ENCODE measurements at places on chromosomes 6 and 20.

DNA sequence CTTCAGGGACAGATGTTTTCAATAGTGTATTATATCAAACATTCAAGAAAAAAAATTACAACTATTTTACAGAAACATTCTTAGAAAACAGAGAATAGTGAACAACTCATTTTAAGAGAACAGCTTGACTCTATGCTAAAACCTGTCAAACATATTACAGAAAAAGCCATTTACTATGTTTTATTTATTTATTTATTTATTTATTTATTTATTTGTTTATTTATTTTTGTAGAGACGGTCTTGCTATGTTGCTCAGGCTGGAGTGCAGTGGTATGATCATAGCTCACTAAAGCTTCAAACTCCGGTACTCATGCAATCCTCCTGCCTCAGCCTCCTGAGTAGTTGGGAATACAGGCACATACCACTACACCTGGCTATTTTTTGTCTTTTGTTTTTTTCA, 317.9 kb upstream of the HTR1E start:
- DNase-seq = no peak

- no peak for DNase-seq
Measured at GRCh38 chr6:137762168-137763090, 104.6 kb upstream of the TNFAIP3 start.

GRCh38 chr6:133630651-133631050, 258.3 kb upstream of the TCF21 start:
- no peak for DNase-seq

DNA sequence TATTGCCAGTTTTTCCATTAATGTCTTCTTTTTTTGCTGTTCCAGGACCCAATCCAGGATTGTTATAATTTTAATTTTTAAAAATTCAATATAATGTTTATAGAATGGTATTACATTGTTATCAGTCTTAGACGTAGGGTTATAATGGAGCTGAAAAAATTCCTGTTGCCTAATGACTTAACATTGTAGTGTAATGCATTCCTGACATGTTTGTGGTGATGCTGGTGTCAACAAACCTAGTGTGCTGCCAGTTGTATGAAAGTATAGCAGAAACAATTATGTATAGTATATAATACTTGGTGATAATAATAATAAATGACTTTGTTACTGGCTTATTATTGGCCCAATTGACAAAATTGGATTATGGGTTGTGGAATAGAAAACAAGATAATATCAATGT, 30.4 kb downstream of the KIZ start:
- no peak for DNase-seq

DNA sequence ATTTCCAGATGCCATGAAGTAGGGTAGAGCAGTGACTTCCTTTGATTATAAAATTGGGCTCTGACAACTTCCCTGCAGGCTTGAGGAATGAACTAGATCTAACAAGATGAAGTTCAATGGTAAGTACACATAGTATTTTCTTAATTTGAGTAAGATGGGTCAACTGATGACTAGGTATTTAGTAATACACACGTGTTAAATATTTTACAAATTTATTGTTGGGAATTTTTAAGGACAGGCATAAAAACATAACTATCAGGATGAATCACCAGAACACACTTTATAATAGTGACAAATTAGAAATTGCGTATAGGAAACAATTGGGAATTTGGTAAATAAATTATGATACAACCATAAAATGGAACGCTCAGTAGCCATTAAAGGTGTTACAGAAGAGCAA, 762.4 kb upstream of the SLC35B3 start:
- no peak for DNase-seq

DNA sequence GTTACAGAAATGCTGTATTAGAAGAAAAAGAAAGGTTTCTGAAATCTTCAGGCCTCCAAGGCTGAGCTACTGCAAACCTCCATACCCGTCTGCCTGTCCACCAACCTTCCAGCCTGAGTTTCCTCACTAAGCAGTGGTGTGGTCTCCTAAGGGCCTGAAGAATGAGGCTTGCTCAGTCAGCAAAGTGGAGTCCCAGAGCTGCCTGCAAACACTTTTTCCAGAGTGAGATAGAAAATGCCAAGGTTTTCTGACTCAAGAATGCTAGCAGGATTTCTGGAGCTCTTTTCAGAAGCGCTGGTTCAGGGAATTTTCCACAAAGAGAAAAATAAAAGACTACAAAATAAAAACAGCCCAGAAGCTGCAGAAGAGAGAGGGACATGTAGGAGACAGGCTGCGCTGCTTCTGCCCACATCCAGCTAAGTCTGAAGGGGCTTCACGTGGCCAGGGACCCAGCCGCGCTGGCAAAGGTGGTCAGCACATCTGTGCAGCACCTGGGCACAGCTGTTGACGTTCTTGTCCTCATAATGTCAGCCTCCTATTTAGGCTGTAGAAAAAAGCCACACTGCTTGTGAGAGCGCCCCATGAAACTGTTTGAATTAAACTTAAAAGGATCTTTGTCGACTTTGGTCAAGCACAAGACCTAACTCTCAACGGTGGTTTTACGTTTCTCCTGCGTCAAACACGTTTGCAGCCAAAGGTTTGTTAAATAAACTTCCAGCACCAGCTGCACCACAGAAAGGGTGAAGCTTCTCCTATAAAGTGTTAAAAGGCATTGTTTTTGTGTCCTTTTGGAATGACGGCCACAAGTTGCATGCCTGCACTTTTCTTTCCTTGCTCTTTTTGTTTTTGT, 209.0 kb downstream of the THBS2 start:
- DNase-seq = no peak

GRCh38 chr20:50722424-50723155, 8.8 kb upstream of the PARD6B start:
- DNase-seq = no peak

DNA sequence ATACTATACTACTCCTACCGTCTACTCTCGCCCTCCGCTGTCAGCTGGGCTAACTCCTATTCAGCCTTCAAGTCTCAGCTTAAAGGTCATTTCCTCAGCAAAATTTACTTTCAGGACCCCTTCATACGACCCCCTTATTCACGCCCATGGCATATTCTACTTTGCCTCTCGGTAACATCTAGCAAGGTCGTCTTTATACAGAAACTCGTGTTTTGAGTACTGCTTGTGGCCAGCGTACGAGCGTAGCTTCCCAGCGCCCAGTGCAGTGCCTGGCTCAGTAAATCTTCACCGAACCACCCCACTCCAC, 546 bp downstream of the CRNKL1 start:
- DNase-seq = no peak

All from glomerular endothelial cell (primary cell).